Ureter (tissue), 1 donor: ENCODE measurements at places on chromosomes 12 and 14. TPM values are rescaled to one million over a fixed set of nuclear protein-coding genes. Genes with fewer than 3 reads are reported as not detected.

- no peak for DNase-seq
Observed at GRCh38 chr12:22588817-22589216, 36.2 kb upstream of the ETNK1 start.

The ALDH2 gene
- 66.9 TPM for total RNA-seq

The SDSL gene
- total RNA-seq, result 17.4 TPM

- no peak for DNase-seq
Observed at GRCh38 chr14:35406506-35407305, 2.2 kb upstream of the NFKBIA start.

The LRRC10 gene
- not detected for total RNA-seq

GRCh38 chr12:116654226-116654743, 83.6 kb downstream of the SPRING1 start:
- DNase-seq, result no peak

GRCh38 chr14:54579621-54580020, 12.7 kb downstream of the SAMD4A start:
- DNase-seq, result no peak

GRCh38 chr12:131917139-131917710, 11.9 kb upstream of the PUS1 start:
- DNase-seq, result no peak
